ENCODE measurements at places on chromosomes 1 and 21.
A peak's percentile ranks its signal among the peaks of the same experiment; 100 is the strongest.

- no peak overlapping the region for H3K4me3 ChIP-seq
- no peaks in the 10 kb centered on the region for H3K27me3 ChIP-seq
- H3K27ac ChIP-seq, result no peak overlapping the region
- no peak for DNase-seq
- peaks cover 57% of the 10 kb centered on the region for H3K4me1 ChIP-seq
- no peaks in the 10 kb centered on the region for H3K36me3 ChIP-seq
Observed at GRCh38 chr1:234960722-234961455, 167.7 kb downstream of the TOMM20 start.

DNA sequence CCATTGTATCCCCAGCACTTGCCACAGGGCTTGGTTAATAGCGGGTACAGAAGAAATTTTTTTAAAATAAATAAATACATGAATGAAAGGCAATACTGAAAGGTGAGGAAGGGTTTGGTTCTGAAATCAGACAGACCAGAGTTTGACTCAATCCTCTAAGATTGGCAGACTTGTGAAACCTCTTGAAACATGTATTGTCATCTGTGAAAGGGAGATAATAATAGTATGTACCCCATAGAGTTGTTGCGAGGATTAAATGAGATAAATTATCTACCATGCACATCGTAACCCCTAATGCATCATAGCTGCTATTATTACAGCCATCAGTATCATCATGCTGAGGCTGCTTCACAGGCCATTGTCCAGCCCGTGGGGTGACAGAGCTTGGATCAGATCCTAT lies 41.4 kb downstream of the S1PR1 start:
- no peak for DNase-seq
- no peaks in the 10 kb centered on the region for H3K27me3 ChIP-seq
- no peaks in the 10 kb centered on the region for H3K36me3 ChIP-seq
- H3K4me3 ChIP-seq, result no peak overlapping the region
- H3K27ac ChIP-seq, result peak overlapping the region; percentile 59

DNA sequence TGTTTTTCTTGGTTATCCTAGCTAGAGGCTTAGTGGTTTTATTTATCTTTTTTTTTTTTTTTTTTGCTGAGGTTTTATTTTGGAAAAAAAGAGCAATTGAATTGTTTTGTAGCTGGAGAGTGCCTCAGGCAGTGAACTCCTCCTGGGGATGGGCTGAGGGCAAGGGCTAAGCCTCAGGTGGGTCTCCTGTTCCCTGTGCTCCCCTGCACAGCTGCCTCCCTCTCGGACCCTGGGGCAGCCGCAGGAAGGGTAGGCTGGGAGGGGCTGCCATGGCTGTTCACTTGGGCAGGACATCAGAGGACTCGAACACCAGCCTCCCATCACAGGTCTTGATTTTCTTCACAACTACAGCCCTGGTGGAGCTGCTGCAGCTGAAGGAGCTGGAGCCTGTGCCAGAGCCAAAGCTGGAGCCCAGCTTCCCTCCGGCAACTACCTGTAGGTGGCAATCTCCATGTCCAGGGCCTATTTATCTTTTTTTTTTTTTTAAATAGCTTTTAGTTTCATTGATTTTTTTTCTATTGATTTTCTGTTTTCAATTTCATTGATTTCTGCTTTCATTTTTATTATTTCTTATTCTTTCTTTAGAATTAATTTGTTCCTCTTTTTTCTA lies 28.9 kb downstream of the LEPR start:
- H3K27ac ChIP-seq, result no peak overlapping the region
- DNase-seq, result no peak
- no peaks in the 10 kb centered on the region for H3K4me1 ChIP-seq
- H3K36me3 ChIP-seq, result no peaks in the 10 kb centered on the region

GRCh38 chr1:207013321-207014085 lies 19.1 kb downstream of the C1orf116 start:
- no peaks in the 10 kb centered on the region for H3K36me3 ChIP-seq
- no peak overlapping the region for H3K27ac ChIP-seq
- no peak overlapping the region for H3K4me3 ChIP-seq
- DNase-seq, result no peak
- H3K4me1 ChIP-seq, result no peaks in the 10 kb centered on the region

- H3K4me1 ChIP-seq, result no peaks in the 10 kb centered on the region
- peaks cover 21% of the 10 kb centered on the region for H3K36me3 ChIP-seq
- H3K27ac ChIP-seq, result no peak overlapping the region
- H3K4me3 ChIP-seq, result no peak overlapping the region
- H3K27me3 ChIP-seq, result no peaks in the 10 kb centered on the region
Observed at GRCh38 chr1:67020304-67020703, 33.6 kb downstream of the SLC35D1 start.

GRCh38 chr1:26305667-26306289 lies 658 bp downstream of the UBXN11 start:
- peaks cover 19% of the 10 kb centered on the region for H3K4me1 ChIP-seq
- peak overlapping the region; percentile 76 for H3K27ac ChIP-seq
- no peaks in the 10 kb centered on the region for H3K36me3 ChIP-seq
- peak overlapping the region; percentile 71 for H3K4me3 ChIP-seq

GRCh38 chr1:61284936-61285335 lies 202.6 kb downstream of the NFIA start:
- H3K27ac ChIP-seq, result no peak overlapping the region
- H3K36me3 ChIP-seq, result no peaks in the 10 kb centered on the region
- no peak overlapping the region for H3K4me3 ChIP-seq

DNA sequence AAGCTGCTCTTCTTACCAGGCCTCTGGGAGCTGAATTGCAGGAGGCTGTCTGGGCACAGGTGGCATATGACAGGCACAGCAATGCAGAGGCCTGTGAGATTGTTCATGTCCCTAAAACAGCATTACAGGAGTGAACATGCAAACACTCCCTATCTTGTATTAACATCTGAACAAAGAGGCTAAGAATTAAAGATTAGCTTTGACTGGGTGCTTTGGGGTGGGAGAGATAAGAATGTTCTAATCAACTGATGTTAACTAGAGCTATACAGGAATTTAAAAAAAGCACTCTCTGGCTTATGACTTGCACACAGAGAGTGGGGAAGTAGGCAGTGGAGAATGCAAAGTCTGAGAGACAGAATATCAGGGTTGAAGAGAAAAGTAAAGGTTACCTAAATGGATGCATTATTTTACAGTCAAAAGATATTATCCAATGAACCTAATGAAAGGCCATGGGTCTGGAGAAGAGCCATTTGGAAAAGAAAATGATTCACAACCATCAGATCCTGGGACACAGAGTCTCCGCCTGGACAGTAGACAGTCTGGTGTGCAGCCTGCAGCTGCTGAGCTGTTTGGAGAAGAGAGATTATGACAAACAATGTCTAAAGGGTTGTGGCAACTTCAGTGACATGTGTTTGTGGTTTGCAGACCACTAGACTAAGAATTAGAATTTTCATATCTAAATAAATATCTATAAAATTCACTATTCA lies 20.2 kb downstream of the DPT start:
- DNase-seq, result no peak
- no peaks in the 10 kb centered on the region for H3K4me1 ChIP-seq
- H3K36me3 ChIP-seq, result no peaks in the 10 kb centered on the region
- H3K27me3 ChIP-seq, result no peaks in the 10 kb centered on the region
- H3K27ac ChIP-seq, result no peak overlapping the region
- H3K4me3 ChIP-seq, result no peak overlapping the region

DNA sequence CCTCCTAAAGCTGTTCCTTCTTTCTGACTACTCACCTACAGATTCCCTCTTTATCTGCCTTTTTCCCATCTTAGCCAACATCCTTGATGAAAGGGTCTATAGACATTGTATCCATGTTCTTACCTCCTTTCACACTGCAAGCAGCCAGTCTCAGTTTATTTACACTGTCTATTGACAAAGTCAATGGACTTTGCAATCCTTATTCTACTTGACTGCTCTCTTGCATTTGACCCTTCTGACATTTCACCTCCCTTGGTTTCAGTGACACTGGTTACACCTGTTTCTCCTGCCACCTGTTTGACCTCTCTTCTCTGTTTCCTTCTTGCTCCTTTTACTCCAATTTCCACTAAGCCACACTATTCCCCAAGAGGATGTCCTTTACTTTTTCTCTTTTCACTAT lies 224.0 kb upstream of the SNX7 start:
- no peaks in the 10 kb centered on the region for H3K4me1 ChIP-seq
- H3K4me3 ChIP-seq, result no peak overlapping the region
- H3K27ac ChIP-seq, result no peak overlapping the region
- no peaks in the 10 kb centered on the region for H3K27me3 ChIP-seq

DNA sequence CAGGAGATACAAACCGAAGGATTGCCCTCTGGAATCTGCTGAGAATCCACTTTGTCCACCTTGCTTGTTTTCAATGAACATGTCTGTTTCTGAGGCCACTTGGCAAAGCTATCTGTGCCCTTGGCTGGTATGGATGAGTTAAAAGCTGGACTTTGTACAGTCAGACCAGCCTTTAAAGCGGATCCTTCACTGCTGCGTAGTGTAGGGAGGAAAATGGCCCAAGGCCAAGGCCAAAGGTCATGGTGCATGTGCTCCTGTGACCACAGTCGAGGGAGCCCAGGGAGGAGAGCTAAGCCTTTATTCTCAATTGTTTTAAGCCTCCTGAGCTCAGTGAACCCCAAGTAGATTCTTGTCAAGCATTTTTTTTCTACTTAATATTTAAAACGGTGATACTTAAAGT lies 37.0 kb downstream of the KCNJ15 start:
- no peaks in the 10 kb centered on the region for H3K36me3 ChIP-seq
- no peaks in the 10 kb centered on the region for H3K27me3 ChIP-seq
- no peak overlapping the region for H3K4me3 ChIP-seq
- no peak overlapping the region for H3K27ac ChIP-seq
- DNase-seq, result no peak

GRCh38 chr1:159960721-159961381 lies 6.8 kb upstream of the SLAMF9 start:
- DNase-seq, result no peak
- no peak overlapping the region for H3K4me3 ChIP-seq
- H3K4me1 ChIP-seq, result no peaks in the 10 kb centered on the region
- H3K27me3 ChIP-seq, result no peaks in the 10 kb centered on the region

- H3K36me3 ChIP-seq, result no peaks in the 10 kb centered on the region
- no peak for DNase-seq
- H3K27ac ChIP-seq, result no peak overlapping the region
- peak overlapping the region; percentile 48 for H3K4me3 ChIP-seq
- no peaks in the 10 kb centered on the region for H3K27me3 ChIP-seq
- H3K4me1 ChIP-seq, result no peaks in the 10 kb centered on the region
Observed at GRCh38 chr1:32500387-32501209, 35.7 kb downstream of the ZBTB8B start.
